Upper lobe of right lung (tissue), 1 donor: ENCODE measurements at places on chromosomes 3 and 15. TPM values are rescaled to one million over a fixed set of nuclear protein-coding genes. Genes with fewer than 3 reads are reported as not detected.

DNA sequence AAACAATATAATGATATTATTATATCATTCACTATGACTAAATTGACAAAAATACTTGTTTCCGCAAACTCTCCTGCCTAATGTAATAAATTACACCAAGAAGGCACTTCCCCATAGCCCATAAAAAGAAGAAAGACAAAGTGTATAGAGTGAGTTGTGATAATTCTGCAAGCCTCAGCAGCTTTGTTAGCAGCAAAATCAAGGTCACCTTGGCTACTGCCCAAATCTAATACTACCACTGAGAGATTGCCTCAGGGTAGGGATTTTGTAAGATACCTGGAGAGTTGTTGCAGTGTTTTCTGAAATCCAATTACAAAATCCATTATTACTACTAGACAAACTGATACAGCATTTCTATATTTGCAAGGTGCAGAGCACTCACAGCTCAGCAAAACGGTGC lies 503.5 kb downstream of the FGF12 start:
- DNase-seq: no peak

DNA sequence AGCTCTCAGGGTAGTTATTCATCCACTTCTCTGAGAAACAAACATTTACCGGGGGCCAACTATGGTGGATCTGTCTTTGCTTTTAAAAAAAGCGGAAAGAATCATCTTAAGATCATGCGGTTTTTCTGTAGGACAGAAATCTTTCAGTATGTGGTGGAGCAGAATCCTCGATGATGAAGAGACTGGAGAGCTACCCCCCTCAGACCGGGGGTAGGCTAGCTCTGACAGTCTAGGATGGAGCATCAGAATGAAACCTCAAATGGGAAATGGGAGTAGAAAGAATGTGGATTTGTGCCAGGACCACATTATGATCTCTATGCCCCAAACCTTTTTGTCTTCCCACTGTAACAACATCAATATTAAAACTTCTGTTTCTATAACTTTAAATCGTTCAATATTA lies 30.3 kb downstream of the TPRG1 start:
- no peak for DNase-seq

GRCh38 chr3:178059836-178060235 lies 476.4 kb upstream of the KCNMB2 start:
- no peak for DNase-seq

GRCh38 chr3:166446291-166446690 lies 609.1 kb upstream of the BCHE start:
- DNase-seq: no peak

DNA sequence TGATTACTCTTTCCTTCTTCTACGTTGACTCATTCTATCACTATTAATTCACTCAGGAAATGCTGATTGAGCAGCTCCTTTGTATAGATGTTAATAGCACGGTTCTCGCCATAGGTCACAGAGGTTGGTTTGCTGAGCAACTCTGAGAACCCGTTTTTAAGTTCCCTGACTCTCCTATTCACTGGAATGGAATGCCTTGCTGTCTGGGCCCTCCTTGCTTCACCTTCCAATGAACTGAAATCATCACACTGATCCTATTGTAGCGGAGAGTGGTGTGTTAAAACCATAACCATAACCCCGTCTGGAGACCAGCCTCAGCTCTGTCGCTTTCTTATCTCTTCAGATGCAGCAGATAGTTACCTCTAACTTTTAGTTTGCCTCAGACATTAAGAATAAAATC lies 323.6 kb downstream of the GABRB3 start:
- DNase-seq: no peak

The ACKR4 gene
- 8.0 TPM for total RNA-seq

The CADPS gene
- 1.1 TPM for total RNA-seq
